Muscle of leg (tissue), 16 donors: ENCODE measurements at places on chromosomes 16 and 17. TPM values are rescaled to one million over a fixed set of nuclear protein-coding genes. Genes with fewer than 3 reads are reported as not detected.
A peak's percentile ranks its signal among the peaks of the same experiment; 100 is the strongest.

The HYDIN gene
- polyA plus RNA-seq, result 1.5 TPM

GRCh38 chr17:6365200-6365943, 69.5 kb downstream of the AIPL1 start:
- no peak for DNase-seq

The ACSM3 gene
- 1.8 TPM for polyA plus RNA-seq

DNA sequence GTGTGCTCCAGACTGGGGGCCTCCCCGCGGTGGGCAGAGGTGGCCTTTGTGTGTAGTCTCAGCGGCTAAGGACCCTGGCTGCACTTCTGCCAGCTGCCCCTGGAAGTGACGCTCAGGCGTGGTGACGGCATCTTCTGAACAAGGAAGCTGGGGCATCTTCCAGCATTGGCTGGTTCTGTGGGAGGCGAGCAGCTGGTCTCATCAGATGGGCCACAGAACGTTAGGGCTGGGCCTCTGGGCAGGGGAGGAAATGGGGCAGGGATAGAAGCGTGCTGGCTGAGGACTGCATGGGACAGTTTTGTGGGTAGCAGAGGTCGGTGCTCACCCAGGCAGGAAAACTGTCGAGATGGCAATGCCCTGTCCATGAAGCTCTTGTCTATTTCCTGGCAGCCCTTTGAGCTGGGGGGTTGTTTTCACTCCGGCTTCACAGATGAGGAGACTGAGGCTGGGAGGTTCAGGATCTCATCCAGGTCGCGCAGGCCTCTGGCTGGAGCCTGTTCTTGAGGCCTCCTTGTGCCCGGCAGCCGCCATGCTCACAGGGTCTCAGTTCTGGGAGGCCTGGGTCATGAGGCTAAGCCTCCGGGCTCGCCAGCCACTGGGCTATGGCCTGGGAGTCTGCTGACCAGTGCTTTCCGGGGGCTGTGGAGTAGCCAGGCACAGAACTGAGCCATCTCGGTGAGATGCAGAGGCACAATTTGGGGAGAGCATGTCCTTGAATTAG, 16.3 kb downstream of the IRF8 start:
- no peak for DNase-seq

GRCh38 chr16:11484691-11485258, 101.9 kb downstream of the LITAF start:
- no peak for DNase-seq

DNA sequence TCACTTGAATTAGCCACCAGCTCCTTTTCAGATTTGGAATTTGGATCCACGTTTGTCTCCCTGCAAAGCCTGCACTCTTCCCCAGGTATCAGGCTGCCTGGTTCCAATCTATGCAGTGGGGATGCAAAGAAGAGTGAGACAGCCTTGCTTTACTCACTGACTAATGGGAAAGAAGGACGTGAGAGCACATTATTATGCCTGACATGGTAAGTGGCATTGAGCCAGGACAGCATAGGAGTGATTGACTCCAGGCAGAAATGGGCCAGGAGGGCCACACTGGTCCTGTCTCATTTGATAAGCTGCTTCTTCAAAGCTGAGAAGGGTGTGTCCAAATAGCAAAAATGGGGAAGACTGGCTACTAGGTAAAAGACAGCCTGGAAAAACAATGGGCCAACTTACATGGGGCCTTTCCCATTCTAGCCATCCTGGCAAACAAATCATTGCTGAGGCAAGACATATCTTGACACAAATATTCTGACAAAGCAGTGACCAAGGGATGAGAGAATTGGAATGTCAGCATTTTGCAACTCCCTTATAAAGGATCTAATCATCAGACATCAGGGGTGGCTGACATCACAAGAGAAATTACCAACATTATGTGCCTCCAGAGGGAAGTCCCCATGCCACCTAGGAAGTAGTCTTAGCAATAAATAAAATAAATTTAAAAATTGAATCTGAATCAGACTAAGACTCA, 38.6 kb downstream of the CDH11 start:
- DNase-seq, result no peak

DNA sequence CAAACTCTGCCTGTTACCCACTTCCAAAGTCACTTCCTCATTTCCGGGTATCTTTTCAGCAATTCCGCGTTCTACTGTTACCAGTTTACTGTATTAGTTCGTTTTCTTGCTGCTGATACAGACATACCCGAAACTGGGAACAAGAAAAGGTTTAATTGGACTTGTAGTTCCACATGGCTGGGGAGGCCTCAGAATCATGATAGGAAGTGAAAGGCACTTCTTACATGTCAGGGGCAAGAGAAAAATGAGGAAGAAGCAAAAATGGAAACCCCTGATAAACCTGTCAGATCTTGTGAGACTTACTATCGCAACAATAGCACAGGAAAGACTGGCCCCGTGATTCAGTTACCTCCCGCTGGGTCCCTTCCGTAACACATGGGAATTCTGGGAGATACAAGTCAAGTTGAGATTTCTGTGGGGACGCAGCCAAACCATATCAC, 30.9 kb downstream of the PAFAH1B1 start:
- DNase-seq, result peak; percentile 15

DNA sequence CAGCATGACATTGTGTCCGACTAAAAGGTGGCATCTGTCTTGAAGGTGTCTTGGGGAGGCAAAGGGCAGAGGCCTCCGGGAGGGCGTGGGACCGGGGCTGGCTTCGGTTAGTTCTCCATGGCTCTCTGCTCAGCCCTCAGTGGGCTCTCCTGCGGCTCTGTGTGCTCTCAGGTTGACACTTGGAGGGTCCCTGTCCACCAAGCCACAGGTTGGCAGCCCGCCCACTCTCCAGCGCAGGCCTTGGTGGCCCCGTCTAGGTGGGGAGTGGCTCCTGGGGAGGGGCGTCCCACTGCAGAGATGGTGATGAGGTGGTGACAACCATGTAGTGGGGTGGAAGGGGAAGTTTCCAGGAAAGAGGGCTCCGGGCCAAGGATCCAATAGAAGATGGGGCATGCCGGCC, 31.6 kb downstream of the ADGRG5 start:
- DNase-seq, result no peak

DNA sequence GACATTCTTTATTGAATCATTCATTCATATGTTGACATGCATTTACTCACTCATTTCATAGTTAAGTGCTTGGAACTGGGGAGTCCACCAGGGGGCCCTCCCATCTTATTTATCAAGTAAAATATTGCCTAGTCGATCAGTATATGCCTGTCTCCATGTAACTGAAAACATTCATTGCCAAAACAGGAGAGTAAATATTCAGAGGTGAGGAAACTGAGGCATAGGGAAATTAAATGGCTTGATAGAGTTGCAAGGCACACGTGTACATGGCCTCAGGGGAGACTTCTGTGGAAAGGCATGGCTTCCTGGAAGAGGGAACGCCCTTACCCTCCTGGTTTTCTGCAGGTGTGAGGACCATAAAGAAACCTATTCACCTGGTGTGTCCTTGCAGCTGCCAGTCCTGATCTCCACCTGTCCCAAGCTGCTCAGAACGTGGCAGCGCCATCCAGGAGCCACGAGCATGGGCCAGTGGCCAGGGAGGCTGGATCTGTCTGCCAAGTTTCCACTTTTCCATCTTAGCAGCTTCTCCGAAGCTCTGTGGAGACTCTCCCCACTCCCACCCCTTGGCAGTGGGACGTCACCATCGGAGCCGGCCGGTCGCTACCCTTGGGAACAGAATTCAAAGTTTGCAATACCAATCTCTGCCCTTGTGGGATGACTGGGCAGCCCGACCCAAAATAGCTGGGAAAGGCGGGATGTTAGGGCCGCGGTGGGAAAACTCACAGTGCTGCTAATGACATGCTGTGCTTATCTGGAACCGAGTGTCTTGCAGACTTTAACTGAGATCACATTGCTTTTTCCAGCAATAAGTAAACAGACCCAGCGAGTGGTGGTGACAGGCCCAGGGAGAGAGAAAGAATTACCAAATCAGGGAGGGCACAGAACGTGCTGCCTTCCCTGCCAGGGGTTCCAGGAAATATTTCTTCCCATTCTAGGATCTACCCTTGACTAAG, 4.1 kb upstream of the C1QTNF1 start:
- DNase-seq, result peak; percentile 80

The G6PC3 gene
- polyA plus RNA-seq, result 43.8 TPM

The ZACN gene
- 12.4 TPM for polyA plus RNA-seq

DNA sequence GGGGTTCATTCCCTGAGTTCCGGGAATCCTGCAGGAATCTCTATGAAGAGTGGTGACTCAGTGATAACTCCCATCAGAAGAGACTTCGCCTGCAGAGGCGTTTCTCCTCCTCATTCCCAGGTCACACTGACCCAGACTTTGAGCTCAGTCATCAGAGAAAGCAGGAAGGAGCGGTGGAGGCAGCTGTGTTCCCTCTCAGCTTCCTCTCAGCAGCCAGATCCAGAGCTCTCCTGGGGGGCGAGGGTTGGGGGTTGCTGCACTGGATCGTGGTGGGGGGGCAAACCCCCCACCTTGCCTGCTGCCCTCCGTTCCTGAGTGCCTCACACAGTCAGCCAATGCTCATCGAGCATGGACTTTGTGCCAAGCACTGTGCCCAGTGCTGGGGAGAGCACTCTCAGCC, 271.2 kb downstream of the CBLN1 start:
- DNase-seq, result no peak

The COPRS gene
- 38.9 TPM for polyA plus RNA-seq

DNA sequence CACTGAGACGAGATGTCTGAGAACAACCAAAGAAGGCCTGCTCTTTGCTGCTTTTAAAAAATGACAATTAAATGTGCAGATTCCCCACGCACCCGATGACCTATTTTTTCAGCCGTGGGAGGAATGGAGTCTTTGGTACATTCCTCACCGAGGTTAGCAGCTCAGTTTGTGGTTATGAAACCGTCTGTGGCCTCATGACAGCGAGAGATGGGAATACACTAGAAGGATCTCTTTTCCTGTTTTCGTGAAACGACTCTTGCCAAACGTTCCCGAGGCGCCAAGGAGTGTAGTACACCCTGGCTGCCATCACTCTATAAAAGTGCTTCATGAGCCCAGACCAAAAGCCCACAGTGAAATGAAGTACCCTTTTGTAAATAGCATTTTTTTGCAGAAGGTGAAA, 87.8 kb downstream of the CRISPLD2 start:
- no peak for DNase-seq

- no peak for DNase-seq
Measured at GRCh38 chr16:9141813-9142212, 50.4 kb downstream of the HAPSTR1 start.

GRCh38 chr17:76166168-76166567, 25.1 kb upstream of the FOXJ1 start:
- no peak for DNase-seq

DNA sequence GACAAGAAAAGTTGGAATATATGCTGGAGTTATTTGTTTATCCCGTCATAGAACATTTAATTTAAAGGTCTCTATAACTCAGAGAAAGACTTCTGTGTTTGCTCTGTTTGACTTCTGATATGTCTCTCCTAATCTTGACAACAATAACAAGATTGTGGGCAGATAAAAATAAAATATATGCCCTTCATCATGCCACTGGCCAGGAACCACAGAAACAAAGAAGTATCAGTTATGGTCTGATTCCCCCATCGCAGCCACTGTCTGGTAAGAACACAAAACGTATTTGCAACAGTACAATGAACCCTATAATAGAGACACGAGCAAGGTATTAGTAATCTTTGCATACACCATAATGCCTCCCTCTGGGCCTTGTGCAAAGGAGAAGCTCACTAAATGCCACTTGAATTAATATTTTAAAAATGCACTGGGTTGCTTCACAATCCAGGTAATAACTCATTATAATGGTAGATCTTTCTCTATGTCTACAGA, 1498.3 kb downstream of the CDH11 start:
- DNase-seq, result no peak

DNA sequence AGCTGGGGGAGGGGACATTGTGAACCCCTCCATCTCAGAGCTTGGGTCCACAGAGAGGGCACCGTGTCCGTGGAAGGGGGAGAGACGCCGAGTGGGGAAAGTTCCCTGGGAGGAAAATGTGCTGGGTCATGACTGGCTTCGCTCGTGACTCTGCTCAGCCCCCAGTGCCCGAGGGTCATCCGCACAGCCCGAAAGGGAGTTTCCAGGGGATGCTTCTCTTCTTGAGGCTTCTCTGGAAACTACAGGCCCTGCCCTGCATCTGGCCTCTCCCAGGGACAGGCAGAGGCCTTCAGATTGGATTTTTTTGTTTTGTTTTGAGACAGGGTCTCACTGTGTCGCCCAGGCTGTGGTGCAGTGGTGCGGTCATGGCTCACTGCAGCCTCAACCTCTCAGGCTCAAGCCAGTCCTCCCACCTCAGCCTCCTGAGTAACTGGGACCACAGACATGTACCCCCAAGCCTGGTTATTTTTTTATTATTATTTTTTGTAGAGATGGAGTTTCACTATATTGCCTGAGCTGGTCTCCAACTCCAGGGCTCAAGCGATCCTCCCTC, 9.8 kb upstream of the GSE1 start:
- peak; percentile 27 for DNase-seq
